ENCODE measurements at places on chromosomes 4 and X.

GRCh38 chr4:99403380-99404184 lies 31.6 kb downstream of the ADH7 start:
- no peak for DNase-seq

- DNase-seq = peak; percentile 65
Observed at GRCh38 chr4:120071192-120071795, 4.6 kb upstream of the MAD2L1 start.

GRCh38 chr4:128711361-128711760 lies 98.1 kb upstream of the JADE1 start:
- DNase-seq = no peak

DNA sequence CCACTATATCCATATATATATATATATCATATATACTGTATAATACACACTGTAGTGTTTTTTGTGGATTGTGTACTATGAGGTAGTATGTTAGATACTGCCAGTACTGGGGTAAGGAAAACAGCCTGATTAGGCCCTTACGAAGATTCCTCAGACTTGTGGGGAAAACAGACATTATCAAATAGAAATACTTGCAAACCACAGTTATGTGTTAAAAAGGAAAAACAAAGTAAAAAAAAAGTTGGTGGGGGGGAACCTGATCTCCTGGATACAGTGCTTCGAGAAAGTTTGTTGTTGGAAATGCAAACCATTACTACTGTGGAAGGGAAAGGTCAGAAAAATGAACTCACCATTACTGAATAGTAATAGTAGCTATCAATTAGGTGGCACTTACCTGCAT lies 53.0 kb downstream of the PKD2 start:
- no peak for DNase-seq

- DNase-seq = no peak
Observed at GRCh38 chr4:89411539-89412309, 104.1 kb upstream of the GPRIN3 start.

DNA sequence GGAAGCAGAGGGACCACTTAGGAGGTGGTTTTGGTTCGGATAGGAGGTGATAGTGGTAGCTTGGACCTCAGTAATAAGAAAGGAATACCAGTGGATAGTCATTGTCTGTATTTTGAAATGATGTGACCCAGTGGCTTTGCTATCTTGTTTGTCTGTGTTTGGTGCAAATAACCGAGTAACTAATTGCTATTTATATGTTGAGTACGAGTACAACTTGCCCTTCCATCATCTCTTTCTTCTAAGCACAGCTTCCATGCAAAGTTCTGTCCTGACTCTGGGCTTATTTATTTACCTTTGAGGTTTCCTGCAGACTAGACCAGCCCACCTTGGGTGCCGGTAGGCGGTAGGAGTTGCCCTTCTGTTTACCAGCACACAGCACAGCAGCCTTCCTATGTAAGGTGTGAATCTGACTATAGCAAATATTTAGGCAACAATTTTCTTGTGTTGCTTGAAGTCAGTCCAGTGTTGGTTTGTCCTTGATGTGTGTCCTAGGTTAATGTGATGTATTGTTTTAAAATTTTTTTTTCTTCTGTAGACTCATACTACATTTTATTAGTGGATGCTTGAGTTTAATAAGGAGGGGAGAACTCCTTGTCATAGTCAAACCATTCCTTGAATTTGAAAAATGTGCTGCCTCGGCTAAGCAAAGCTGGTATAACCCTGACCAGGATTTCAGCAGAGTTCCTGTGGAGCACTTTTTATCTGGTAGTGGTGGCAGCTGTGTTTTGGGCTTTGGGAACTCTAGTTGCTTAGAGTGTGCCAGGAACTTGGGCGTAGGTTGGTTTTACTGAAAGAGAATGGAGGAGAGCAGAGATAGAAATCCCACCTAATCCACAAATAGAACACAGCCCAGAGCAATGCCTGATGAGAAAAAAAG lies 21.9 kb downstream of the PTTG2 start:
- DNase-seq = no peak

DNA sequence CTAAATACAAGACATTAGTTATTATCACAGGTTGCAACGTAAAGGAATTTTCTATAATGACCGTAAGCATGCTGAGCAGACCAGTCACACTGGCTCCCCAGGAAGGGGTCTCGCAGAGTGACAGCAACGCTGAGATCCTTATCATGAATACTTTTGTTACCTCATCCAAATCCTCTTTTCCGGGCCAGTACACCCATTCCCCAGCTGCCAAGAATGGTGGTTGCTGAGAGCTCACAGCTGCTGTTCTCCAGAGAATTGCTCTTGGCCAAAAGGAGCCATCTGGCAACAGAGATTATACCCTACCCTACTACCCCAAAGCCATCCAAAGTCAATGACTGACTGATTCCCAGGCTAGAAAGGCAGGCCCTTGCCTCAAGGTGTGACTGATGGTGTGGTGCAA lies 91.6 kb downstream of the FUNDC1 start:
- DNase-seq = no peak

DNA sequence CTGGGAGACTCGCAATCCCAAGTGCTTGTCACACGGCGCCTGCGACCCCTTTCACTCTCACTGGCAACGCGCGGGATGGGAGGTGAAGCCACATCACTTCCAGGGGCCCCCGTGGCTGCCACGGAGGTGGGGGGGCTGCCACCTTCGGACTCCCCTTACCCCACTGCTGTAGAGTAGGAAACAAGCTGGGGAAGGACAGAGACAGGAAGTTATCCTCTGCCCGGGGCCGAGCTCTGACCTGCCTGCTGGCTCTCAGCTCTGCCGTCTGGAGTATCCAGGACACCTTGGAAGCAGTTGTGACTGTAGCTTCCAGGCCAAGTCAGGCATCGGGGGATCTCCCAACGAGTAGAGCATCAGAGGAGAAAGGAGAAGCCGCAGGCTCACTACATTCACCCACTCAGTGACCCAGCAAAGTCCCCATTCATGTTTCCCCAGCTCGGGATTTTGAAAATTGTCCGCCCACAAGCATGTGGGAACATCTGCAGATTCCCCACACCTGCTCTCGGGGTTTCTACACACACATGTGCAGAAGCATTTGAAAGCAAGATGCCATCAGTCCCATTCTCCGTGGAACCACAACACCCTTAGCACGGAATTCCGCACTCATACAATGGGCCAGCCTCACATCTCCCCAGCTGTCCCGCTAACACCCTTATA lies 10.8 kb downstream of the PDZD4 start:
- no peak for DNase-seq

DNA sequence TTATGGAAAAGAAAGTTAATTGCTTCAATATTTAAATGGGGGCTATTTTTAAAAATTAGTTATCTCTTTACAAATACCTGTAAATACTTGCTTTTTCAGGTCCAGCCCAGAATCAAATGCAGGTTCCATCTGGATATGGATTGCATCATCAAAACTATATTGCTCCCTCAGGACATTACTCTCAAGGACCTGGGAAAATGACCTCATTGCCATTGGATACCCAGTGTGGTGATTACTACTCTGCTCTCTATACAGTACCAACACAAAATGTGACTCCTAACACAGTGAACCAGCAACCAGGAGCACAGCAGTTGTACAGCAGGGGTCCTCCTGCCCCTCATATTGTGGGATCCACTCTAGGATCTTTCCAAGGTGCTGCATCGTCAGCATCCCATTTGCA lies 29.2 kb downstream of the SEC24B start:
- no peak for DNase-seq

- DNase-seq = no peak
Observed at GRCh38 chrX:43682726-43683125, 26.6 kb downstream of the MAOA start.

All from CD4-positive, alpha-beta T cell treated with Interleukin-6 for 4 hours (primary cell).